Amygdala (tissue), 56 donors: ENCODE measurements at places on chromosomes 5 and 9.

- DNase-seq, result no peak
These were observed 33.5 kb downstream of the ELL2 start for GRCh38 chr5:95927927-95928723.

- no peak for DNase-seq
These were observed 17.4 kb downstream of the FRMPD1 start for GRCh38 chr9:37668116-37668601.

- no peak for DNase-seq
These were observed 37.0 kb downstream of the RNF130 start for GRCh38 chr5:180034564-180034963.

DNA sequence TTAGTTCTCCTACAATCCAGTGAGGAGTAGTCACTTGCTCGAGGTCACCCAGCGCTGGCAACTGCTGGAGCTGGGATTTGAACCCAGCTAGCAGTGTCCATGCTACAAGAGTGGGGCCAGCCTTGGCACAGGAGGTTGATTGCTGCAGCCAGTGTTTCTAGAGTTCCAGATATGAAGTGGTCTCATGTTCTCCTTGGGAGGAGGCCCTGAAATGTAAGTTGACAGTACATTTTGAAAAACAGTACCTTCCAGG is 802 bp downstream of the CCDC107 start:
- DNase-seq, result no peak

DNA sequence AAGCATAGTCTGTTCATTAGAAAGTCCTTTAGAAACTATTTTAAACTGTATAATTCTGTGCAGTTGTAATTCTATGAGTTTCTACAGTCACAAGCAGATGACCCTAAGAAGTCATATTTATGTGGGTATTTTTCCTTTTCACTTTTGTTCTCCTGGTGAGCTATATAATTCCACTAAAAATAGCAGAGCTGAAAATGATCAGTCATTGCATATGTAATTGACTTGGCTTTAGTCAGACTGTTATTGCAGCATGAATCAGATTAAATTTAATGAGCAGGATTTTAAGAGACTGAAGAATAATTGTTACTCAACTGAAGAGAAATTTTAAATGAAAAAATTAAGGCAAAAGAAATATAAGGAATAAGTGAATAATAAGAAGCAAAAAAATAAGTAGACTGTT is 108.5 kb downstream of the MTREX start:
- DNase-seq, result no peak

- DNase-seq, result peak; percentile 30
These were observed 33.8 kb downstream of the MFAP3 start for GRCh38 chr5:154072414-154073171.

- no peak for DNase-seq
These were observed 77.7 kb upstream of the IL17B start for GRCh38 chr5:149456597-149457392.

DNA sequence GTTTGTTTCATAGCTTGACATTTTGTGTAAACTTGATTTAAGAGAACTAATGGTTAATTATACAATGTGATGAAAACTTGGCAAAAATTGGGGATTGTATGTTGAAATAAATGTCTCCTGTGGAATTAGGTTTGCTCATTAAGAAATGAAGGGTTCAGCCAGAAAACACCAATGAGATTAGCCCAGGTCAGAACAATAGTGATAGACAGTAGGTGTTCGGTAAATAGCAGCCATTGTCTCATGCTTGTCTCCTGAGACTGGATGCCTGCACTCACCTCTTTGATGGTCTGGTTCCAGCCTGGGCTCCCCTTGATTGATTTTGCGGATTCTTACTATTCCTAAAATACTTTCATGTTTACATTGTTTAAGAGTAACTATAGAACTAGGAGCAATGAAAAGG is 135.5 kb downstream of the FBN2 start:
- DNase-seq, result no peak

DNA sequence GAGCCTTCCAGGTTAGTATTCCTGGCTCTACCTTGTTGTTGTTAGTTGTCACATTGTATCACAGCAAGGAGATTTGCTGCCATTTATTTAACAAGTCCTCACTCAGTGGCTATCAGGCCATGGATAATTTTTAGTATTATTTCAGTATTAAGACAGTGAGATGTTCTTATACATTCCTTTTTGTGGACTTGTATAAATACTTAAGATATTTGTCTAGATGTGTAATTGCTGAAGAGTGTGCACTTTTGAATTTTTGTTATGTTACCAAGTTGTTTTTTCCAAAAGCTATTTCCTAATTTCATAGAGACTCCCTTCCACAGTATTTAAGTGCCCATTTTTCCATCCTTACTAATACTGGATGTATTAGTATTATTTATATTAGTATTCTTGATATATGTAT is 22.0 kb downstream of the SLC36A1 start:
- no peak for DNase-seq

GRCh38 chr5:141519605-141520565 is 31.0 kb downstream of the PCDHGC5 start:
- DNase-seq, result no peak
